LoVo (cell line): ENCODE measurements at places on chromosomes 7 and 10.

DNA sequence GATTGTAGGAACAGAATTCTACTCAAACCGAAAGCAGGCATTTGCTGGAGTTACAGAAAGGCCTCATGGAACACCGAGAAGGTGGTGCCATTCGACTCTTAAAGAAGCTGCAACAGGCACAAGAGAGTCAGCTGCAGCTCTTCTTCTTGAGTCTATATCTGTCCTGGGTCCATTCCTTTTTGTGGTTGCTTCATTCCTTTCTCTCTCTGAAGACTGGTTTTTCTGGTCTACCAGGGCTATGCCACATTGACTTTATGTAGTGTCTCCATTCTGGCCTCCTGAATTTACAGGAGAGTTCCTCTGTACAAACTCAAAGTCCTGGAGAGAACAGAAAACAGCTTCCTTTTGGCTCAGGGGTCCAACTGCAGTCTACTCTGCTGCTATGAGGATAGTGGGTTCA lies 132.8 kb downstream of the CFTR start:
- DNase-seq: no peak

DNA sequence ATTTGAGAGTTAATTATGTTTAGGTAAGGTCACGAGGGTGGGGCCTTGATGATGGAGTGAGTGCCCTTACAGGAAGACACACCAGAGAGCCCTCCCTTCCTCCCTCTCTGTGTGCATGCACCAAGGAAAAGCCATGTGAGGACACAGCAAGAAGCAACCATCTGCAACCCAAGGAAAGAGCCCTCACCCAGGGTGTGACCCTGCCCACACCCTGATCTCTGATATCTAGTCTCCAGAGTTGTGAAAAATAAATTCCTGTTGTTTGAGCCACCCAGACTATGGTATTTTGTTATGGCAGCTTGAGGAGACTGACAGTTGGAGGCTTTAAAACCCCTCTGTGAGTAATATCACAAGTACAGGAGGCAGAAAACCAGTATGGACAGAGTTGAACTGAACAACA lies 15.0 kb upstream of the MCM10 start:
- DNase-seq: peak; percentile 64

DNA sequence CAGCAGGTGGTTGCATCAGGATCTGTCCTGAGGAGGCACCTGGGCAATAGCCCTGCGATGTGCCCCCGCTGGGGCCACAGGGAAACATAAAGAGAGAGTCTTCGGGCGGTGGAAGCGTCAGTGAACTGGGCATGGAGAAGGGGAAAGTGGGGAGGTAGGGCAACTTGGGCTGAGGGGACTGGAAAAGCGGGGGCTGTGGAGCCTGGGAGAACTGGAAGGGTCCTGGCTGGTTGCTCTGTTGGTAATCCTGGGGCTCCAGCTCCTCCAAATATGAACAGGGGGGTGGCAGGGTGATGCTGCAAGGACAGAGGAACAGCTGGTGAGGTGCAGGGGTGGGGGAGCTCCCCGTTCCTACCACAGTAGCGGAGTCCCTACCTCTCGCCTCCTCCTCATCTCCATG lies 5.2 kb downstream of the NOBOX start:
- no peak for DNase-seq

DNA sequence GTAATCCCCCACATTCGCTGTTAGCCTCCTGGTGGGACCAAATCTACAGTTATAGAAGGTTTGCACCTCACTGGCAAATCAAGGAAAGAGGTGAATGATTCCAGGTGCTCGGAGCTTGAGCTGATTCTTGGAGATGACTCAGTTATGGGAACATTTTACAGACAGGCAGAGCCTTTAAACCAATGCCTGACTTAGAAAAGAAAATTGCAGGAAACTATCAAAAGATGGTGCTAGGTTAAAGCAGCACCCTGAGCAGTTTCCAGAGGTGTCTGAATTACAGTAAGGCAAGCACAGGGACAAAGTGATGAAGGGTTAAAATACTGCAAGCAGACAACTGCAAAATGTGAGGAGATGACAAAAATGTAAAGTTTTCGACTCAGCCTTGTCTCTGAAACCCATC lies 2.9 kb downstream of the LRRTM3 start:
- no peak for DNase-seq

DNA sequence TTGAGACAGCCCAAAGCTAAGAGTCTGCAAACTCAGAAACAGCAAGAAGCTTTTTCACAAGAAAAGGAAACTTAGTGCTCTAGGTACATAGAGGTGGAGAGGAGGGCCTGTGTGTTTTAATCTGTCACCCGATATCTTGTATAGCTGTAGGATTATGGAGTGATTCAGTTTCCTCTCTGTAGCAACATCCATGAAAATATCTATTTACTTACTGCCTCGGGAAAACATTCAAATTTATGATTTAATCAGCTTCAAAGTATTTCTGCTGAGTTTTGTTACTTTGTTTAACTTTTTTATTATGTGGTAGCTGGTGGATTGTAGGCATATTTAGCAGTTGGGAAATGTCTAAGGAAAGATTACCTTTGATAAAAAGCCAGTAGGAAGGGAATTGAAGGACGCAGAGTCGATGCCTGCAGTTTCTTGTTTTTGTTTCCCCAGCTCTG lies 292.0 kb downstream of the CCDC3 start:
- no peak for DNase-seq

GRCh38 chr10:97154162-97154561 lies 31.6 kb downstream of the SLIT1 start:
- DNase-seq: no peak

- no peak for DNase-seq
These were observed 51.4 kb upstream of the NFKB2 start for GRCh38 chr10:102344067-102344466.

DNA sequence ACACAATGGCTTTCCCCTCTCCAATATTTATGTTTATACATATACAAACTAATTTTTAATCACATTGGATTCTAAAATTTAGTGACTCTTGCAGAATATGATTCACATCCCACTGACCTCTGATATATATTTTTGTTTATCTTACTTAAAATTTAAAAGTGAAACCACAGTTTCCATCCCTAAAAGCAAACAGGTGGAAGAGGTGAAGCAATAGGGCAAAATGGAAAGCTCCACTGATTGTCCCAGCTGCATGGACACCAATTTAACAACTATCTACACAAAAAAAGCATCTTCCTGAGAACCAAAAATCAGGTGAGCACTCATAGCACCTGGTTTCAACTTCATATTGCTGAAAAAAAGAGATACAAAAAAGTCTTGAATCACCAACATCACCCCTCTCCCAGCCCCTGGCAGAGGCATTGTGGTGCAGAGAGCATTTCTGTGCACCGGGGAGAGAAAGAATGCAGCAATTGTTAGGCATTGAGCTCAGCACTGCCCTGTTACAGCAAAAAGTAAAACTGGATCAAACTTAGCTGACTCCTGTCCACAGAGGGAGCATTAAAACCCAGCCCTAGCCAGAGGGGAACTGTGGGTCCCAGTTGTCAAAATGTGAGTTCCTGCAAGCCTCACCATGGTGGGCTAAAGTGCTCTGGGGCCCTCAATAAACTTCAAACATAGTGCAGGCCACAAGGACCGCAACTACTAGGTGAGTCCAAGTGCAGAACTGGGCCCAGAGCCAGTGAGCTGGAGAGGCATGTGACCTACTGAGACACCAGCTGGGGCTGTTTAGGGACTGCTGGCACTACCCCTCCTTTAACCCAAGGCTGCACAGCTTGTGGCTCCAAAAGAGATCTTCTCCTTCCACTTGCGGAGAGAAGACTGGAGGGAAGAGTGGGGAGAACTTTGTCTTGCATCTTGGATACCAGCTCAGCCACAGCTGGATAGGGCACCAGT lies 92.1 kb downstream of the SIRT1 start:
- DNase-seq: no peak

- peak; percentile 95 for DNase-seq
These were observed 78.9 kb downstream of the LRRC17 start for GRCh38 chr7:102991540-102992214.

- DNase-seq: no peak
These were observed 354.5 kb downstream of the WDR11 start for GRCh38 chr10:121205625-121206024.

GRCh38 chr7:90613088-90613498 lies 17.0 kb downstream of the CDK14 start:
- no peak for DNase-seq

DNA sequence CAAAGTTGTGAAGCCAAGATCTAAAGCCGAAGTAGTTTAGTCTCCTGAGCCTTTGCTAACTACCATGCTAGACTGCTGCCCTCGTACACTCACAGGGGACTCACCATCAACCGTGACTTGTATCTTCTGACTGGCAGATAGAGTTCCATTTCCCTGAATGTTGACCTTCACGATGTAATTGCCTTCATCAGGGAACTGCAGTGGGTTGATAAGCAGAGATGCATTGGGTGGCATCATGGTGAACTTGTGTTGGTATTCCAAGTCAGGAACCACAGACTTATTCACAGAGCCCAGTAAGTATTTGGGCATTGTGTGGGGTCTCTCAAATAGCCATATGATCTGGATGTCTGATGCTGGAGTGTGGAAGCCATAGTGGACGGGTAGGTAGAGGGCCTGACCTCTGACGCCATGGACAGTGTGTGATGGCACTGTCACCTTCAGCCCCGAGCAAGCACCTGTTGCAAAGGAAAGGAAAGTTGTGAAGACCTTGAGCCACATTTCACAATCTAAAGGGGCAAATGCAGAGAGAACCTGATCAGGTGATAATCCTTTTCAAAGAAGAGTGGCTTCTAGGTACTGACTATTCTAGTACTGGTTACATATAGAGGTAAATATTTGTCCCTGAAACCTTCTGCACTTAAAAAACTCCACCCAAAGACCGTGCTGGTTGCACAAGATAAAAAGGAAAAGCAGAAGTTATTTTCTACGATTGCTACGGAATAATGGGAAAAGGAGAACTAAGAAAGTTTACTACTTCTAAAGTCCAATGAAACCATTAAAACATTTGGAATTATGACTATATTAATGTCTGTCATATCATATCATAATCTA lies 7.1 kb downstream of the HEPACAM2 start:
- DNase-seq: no peak

GRCh38 chr10:48946891-48947500 lies 7.4 kb upstream of the LRRC18 start:
- peak; percentile 41 for DNase-seq

- DNase-seq: peak; percentile 63
These were observed 102.8 kb upstream of the ZNF438 start for GRCh38 chr10:31134311-31134952.

DNA sequence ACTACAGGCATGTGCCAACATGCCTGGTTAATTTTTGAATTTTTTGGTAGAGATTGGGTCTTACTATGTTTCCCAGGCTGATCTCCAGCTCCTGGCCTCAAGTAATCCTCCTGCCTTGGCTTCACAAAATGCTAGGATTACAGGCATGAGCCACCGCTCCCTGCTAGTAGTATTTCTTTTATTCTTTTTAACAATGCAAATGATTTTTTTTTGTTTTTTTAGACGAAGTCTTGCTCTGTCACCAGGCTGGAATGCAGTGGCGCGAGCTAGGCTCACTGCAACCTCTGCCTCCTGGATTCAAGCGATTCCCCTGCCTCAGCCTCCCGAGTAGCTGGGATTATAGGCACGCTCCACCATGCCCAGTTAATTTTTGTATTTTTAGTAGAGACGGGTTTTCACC lies 58.1 kb downstream of the SVIL start:
- DNase-seq: no peak

DNA sequence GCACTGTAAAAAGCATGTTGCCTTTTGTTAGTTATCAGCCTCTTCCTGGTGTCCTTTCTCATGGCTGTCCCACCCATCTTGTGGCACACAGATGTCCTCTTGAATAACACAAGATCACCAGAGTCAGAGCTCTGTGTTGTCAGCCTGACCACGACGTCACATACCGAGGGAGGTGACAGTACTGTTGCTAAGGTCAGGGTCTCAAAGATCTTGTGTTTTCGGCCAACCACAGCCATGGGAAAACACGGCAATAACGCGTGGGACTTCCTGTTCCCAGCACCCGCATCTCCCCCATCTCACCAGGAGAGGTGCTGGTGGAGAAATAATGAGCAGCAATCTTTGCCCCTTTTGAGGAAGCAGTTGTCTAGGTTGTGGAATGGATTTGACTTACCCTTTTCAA lies 40.4 kb downstream of the NPVF start:
- DNase-seq: no peak

- DNase-seq: no peak
These were observed 77.1 kb upstream of the DUSP5 start for GRCh38 chr10:110420401-110421193.

DNA sequence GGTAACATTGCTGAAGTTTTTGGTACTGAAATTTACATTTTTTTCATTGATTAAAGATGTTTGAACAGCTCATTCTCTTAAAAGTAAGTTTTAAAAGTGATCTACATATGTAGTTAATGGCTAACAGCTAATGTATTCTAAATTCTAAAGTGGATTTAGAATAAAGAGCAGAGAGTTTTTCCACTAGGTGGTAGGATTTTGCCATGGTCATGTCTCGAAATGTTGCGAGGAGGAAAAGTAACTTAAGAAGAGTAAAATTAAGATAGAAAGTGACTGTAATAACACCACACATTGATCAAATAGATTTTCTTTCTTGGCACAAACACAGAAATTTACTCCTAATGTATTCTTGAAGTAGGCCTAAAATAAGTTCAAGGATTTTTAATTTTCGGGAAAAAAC lies 19.8 kb downstream of the LSMEM1 start:
- DNase-seq: no peak

GRCh38 chr7:157972914-157973313 lies 614.7 kb downstream of the PTPRN2 start:
- no peak for DNase-seq

DNA sequence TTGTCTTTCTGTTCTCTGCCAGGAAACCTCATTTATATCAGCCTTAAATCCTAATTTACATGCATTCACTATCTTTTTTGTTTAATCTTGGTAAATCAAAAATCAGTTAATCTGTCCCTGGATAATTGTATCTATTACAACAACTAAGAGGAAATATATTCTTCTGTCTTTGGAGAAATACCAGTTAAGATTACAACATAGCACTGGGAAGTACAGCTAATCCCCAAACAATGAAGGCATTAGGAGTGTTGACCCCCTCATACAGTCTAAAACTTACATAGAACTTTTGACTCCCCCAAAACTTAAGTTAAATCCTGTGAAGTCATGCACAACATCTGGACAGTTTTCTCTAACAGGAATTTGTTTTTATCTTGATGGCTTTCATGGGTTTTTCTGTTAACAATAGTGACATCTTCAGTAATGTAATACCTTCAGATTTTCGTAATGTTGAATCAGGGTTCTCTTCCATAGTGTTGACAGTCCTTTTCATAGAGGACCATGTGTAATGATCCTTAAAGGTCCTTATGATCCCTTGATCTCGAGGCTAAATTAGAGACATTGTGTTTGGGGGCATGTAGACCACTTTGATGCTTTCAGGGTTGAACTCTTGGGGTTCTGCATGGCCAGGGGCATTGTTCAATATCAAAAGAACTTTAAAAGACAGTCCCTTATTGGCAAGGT lies 24.1 kb upstream of the ABCC2 start:
- DNase-seq: no peak

DNA sequence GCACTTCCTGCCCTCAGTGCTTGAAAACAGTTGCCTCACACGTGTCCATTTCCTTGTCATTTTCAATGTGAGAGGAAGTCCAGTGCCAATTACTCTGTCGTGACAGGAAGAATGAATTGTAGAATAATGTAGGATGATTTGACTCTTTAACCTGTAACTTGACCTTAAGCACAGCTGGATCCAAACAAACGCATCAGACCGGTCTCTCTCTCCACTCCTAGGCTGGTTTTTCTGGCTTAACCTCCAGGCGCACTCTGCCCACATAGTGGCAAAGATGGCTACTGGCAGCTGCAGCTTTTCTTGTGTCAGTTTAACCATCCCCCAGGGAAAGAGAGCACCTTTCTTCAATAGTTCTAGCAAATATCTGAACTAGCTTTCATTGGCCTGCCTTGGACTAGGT lies 29.4 kb upstream of the PNLIPRP3 start:
- no peak for DNase-seq
